ENCODE measurements at places on chromosomes 5 and 9.

DNA sequence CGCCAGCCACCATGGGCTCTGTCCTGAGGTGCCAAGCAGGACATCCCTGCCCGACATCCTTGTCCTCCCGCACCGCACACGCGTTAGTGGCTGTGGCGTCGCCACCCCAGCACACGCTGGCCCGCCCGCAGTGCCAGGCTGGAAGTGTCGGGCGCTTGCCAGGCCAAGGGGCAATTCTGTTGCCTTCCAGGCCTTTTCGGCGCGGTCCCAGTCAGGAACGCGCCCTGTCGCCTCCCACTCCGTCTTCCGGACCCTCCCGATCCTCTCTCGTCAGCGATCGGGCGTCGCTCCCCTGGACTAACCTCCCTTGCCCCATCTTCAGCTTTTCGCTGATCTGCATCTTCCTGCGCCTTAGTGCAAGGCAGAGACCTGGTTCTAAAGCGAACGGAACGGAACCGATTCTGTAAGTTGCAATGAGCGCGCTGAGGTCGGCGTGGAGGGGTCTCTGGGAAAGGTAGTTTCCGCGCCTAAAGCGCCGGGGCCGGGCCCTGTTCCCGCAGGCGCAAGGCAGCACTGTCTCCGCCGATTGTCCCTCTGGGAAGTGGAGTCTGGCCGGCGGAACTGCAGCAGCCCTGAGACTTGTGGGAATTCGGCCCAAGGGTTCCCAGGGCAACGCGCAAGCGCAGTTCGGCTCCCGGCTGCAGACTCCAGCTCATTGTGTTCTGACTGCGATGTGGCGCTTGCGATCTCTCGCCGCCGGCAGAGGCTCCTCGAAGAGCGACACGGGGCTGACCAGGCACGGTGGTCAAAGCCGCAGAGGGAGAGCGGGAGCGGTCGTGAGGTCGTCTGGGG is at the start of gene ZNF454:
TSS of gene ZNF454 (plus strand) at position 630 of the 792 bp plus-strand sequence. CDS start 1,594 bp downstream, outside the sequence.
- no peak for DNase-seq

GRCh38 chr9:89743216-89743572 is 138.4 kb downstream of the GADD45G start:
- DNase-seq: peak; percentile 60

DNA sequence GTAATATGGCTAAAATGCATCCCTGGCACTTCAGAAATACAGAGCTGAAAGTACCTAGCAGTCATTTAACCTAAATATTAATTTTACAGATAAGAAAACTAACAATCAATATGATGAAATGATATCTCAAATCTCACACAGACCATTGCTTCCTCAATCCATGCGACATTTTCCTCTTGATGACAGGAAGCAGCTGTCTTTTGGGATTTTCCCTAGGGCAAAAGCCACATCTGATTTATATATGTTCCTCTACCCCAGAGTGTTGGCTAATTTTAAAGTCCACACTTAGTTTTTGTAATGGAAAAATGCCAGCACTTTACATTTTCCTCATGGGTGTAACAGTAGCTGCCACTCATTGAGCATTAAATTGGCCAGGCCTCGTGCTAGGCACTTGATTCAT is 47.7 kb upstream of the ITGA1 start:
- DNase-seq: no peak

GRCh38 chr5:158435161-158435616 is 576.2 kb upstream of the CLINT1 start:
- DNase-seq: peak; percentile 23

DNA sequence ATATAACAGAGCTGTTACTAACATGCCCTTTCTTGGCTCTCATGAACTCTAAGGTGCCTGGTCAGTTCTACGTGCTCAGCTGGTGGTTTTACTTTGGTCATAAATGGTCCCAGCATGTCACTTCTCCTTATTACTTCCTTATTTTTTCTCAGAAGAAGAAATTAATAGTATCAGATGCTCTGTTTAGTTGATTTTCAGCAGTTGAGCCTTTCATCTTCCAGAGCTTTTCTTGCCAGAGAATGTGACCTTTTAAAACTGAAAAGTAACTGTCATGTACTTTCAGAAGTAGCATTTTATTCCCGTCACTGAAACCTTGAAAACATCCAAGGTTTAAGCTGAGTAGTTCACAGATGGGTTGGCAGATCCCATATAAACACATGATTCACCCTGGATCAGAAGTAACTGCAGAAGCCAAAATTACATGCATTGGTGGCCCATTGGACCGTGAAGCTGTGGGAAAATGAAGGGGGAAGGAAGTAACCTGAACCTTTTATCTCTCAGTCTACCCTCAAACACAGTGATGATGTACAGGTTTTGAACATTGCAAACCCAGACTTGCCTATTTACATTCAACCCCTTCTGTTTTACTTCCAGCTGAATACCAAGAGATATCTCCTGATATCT is 50.5 kb downstream of the HACD4 start:
- peak; percentile 32 for DNase-seq

Data from GM06990 (cell line).